NCI-H1092 (cell line): ENCODE measurements at places on chromosomes 3 and 15.

DNA sequence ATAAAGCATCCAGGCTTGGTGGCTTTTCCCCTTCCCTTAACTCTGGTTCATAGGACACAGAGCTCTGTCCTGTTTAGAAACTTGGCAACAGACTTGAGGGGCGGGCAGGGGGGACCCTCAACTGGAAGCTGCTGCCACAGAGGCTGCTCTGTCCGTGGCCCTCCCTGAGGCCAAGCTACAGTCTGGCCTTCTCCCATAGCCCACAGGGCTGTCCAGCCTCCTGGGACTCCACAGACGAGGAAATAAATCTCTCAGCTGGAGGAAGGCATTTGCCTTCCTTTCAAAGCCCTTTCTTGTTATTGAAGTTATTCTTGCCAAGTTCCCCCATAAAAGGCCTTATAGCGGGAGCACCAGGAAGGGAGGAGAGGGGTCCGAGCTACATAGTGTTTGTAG is 248.8 kb upstream of the TPM1 start:
- DNase-seq: no peak

DNA sequence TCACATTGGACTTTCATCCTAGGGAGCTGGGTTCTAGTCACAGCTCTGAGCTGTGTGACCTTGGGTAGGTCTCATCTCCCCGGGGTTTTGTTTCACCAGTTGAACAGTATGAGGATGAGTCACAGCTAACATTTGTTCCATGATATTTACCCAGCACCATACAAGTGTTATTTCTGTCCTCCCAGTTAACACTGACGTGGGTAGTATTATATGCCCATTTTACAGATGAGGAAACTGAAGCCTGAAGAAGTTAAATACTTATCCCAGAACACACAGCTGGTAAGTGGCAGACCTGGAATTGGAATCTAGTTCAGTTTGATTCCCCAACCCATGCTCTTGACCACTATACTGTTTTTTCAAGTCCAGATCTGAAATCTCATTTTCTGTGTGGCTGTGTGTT is 908 bp upstream of the RARB start:
- DNase-seq: no peak

GRCh38 chr3:10599017-10599416 is 93.6 kb upstream of the ATP2B2 start:
- no peak for DNase-seq

GRCh38 chr15:86392874-86393273 is 313.2 kb downstream of the AGBL1 start:
- no peak for DNase-seq

DNA sequence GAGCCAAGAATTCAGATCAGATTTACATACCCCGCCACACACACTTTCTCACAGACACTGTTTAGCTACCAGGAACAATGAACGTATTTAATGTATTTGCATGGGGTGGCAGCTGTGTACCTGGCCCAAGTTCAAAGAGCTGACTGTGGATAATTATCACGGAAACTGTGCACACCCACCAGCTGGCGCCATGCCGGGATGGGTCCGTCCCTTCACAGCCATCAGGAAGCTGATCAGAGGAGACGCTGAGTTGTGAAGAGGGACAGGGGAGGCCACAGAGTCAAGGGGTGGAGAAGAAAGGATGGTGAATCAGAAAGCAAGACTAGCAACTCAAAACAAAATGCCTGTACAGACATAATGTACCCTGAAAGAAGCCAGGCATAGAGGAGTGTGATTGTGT is 13.1 kb upstream of the PLA2G4D start:
- peak; percentile 47 for DNase-seq

DNA sequence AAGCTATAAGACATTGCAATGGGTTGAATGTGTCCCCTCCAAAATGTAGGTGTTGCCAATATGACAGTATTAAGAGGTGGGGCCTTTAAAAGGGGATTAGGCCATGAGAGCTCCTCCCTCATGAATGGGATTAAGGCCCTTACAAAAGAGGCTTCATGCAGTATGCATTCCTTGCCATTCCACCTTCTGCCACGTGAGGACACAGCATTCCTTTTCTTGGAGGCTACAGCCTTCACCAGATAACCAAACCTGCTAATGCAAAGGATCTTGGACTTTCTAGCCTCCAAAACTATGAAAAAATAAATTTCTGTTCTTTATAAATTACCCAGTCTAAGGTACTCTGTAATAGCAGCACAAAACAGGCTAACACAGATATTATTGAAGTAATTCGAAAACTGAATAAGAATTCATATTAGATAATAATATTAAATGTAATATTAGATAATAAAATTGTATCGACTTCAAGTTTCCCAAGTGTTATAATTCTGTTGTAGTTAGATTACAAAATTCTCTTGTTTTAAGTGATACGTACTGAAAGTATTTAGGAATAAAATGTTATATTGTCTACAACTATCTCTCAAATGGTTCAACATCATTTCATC is 29.4 kb upstream of the ATP8B4 start:
- DNase-seq: no peak

DNA sequence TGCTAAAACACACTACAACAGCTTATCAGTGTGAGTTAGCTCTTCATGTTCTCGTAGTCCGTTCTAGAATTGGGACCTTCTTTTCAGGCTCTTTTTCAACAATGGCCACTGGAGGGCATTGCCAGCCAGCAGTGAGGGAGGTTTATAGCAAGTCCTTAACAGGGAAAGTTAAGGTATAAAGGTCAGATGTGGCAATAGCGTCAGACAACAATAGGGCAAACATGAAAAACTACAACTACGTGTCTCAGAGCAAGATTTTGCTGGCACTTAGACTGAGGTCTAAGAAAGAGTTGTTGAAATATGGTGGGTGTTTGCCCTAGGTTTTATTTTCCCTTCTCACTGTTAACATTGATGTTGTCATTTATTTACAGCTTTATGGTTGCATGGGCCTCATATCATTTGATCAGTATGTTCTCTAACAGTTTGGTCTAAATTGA is 161.4 kb downstream of the GMNC start:
- DNase-seq: no peak

- DNase-seq: no peak
Observed at GRCh38 chr3:100269410-100270214, 8.8 kb downstream of the TBC1D23 start.

DNA sequence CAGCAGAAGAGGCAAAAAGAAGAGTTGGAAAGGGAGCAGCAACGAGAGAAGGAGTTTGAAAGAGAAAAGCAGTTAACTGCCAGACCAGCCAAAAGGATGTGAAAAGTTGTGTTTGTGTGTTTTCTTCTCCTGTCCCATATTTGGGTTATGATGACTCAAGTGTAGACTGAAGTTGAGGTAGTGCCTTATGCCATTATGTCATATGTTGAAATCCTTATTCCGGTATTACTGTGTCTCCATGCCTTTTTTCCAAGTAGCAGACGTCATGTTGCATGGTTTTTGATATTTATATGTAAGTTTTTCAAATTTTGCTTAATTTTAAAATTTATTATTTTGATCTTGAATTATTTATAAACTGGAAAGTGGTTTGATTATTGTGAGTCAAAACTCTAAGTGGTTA is 19.2 kb downstream of the BLOC1S6 start:
- DNase-seq: no peak

GRCh38 chr3:98826126-98826525 is 63.0 kb downstream of the ST3GAL6 start:
- DNase-seq: no peak

DNA sequence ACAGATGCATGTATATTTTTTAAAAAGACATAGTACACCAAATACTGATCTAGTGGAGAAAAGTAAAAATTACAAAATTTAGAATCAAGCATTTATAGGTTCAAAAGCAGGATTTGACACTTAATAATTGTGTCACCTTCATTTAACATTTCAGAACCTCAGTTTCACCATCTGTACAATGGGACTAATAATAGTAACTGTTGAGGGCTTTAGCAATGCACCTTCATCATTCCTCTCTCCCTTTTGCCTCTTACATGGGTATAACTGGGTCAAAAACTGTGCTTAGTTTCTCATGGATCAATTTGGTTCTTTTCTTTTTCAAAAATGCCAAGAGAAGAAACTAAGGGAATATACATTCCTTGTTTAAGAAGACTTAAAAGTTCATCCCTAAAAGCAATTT is 5.5 kb upstream of the TMEM212 start:
- no peak for DNase-seq
